ENCODE measurements at places on chromosomes 16 and 17.

DNA sequence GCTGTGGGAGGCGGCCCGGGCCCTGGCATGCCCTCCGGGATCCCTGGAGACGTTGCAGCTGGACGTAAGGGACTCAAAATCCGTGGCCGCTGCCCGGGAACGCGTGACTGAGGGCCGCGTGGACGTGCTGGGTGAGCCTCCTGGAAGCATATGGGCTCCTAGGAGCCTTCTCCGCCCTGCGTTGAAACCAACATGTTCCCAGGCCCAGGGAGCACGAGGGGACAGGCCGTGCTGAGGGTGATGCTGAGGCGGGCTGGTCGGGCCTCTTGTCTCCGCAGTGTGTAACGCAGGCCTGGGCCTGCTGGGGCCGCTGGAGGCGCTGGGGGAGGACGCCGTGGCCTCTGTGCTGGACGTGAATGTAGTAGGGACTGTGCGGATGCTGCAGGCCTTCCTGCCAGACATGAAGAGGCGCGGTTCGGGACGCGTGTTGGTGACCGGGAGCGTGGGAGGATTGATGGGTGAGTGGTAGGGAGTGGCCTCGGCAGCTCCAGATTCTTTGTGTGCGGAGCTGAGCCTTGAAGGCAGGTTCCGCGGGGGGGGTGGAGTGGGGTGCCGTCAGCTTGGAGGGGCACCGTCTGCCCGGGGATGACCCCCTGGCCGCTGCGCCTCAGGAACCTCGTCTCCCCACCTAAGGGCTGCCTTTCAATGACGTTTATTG, 567 bp downstream of the HSD17B1 start:
- DNase-seq: no peak

GRCh38 chr17:61387011-61387410, 12.6 kb upstream of the TBX2 start:
- DNase-seq: no peak

DNA sequence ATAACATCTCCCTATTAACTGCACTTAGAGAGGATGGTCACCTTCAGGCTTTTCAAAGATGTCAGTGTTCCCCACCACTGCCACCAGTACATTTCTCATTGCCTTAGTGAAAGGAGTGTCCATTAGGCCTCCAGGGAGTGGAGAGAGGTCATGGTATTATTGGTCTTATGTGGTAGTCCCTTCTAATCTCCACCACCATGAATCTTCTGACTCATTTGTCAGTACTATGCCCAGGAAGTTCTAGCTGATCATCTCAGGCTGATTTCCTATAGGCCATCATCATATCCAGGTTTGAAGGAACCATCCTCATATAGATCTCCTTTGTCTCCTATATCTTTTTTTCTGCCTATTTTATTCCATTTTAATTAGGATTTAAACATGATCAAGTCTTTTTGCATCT, 221.5 kb downstream of the CYB561 start:
- no peak for DNase-seq

- DNase-seq: no peak
Measured at GRCh38 chr17:69064001-69064400, 3.3 kb upstream of the ABCA9 start.

DNA sequence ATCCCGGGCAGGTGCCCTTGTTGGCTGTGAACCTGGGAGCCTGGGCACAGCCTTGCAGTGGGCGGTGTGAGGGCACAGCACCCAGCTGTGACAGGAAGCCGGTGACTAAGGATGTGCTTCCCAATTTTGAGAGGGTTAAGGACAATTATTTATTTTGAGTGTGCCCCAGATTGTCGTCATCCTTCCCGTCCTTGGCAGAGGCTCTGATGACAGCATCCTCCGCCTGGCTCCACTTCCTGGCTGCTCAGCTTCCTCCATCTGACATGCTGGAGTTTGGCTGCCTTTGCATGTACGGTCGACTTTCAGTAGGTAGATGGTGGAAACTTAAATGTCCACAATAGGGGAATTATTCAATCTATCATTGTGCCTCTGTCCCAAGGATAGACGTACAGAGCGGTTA, 282.4 kb upstream of the EEF2KMT start:
- DNase-seq: no peak

- no peak for DNase-seq
Measured at GRCh38 chr17:81902653-81903414, 796 bp downstream of the NPB start.

DNA sequence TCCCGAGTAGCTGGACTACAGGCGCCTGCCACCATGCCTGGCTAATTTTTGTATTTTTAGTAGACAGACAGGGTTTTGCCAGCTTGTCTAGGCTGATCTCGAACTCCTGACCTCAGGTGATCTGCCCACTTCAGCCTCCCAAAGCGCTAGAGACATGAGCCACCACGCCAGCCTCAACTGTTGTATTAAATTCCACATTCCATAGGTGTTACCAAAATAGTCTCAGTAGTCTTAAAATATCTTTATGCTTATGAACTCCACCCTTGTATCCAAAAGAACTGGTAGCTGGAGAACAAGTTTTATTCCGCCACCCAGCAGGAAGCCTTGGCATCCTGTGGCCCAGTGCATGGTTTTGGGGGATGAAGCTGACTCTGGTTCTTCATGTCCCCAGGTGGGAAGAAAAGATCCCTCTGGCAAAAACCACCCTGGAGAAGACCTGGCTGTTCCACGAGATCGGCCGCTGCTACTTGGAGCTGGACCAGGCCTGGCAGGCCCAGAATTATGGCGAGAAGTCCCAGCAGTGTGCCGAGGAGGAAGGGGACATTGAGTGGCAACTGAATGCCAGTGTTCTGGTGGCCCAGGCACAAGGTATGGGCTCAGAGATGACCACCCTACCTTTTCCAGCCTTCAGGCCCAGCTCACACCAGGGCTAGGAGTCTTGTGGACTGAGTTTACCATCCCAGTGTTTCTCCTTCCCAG, 17.7 kb upstream of the CNP start:
- DNase-seq: no peak

- peak; percentile 57 for DNase-seq
Measured at GRCh38 chr17:48429638-48430586, at the start of gene SKAP1. TSS of gene SKAP1 (minus strand) at chr17:48430214.

GRCh38 chr16:2490190-2491105, 15.5 kb downstream of the TBC1D24 start:
- DNase-seq: no peak

DNA sequence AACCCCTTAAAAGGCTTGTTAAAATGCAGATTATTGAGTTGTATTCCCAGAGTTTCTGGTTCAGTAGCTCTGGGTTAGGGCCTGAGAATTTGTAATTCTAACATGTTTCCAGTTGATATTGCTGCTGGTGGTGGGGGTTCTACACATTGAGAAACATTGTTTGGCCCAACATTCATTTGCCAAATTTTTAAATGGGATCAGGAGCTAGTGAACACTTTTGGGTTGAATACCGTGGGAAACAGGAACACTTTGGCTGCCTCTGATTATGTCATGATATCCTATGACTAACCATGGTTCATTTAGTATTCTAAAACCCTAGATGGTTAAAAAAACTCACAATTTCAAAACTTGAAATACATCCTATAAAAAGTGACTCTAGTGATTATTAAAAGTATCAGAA, 89.3 kb downstream of the RPGRIP1L start:
- no peak for DNase-seq

GRCh38 chr16:85856585-85856984, 42.4 kb upstream of the IRF8 start:
- no peak for DNase-seq

GRCh38 chr17:78667741-78668640, 90.8 kb upstream of the DNAH17 start:
- peak; percentile 26 for DNase-seq

DNA sequence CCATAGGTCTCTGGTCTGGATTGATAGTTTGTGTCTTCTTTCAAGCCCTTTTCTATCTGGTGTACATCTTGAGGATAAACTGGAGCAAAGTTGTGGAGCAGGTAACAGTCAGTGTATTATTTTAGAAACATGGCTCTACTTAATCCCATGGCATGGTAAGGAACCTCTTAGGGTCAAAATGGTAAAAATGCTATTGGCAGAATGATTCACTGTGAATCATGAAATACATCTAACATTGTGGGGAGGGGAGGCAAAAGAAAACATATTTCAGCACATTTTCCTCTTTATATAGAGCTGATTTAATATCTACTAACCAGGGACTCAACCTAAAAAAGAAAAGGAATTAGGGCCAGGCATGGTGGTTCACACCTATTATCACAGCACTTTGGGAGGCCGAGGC, 17.9 kb upstream of the ALDH3A2 start:
- no peak for DNase-seq

DNA sequence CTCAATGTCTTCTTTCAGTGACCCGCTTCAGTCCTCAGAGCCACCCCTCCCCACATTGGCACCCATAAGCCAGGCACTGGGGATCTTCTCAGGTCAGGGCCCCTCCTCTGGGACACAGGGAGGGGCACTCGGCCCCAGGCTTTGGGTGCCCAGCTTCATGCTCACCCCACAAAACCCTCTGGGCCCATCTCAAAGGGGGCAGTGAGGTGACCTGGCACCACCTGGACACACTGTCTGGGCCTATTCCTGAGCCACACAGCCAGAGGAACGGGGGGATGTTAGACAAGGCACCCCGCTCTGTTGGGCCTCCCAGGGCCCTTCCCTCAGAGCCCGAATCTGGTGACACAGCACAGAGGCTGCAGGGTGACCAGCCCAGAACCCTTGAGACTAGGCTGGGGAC, 36.1 kb downstream of the TNFRSF13B start:
- no peak for DNase-seq

DNA sequence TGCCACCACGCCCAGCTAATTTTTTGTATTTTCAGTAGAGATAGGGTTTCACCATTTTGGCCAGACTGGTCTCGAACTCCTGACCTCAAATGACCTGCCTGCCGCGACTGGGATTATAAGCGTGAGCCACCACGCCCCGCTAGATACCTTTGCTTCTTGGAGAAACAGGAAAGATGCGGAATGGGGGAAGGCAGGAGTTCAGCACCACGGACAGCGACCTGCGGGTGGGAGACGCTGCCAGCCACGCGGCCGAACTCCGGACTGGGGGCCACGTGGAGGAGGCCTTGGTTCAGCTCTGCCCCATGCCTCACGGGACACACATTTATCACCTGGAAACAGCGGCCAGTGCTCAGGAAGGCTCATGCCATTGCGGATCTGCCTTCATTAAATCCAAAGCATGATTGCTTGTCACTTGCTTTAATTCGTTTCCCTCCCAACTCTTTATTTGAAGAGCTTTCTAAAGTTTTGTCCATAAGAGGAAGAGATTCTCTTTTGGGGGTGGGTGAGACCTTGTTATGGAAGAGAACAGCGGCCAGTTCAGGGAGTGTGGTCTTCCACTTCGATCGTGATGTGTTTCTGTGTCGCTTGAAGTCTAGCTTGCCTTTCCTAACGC, 219.9 kb downstream of the ENGASE start:
- DNase-seq: no peak

DNA sequence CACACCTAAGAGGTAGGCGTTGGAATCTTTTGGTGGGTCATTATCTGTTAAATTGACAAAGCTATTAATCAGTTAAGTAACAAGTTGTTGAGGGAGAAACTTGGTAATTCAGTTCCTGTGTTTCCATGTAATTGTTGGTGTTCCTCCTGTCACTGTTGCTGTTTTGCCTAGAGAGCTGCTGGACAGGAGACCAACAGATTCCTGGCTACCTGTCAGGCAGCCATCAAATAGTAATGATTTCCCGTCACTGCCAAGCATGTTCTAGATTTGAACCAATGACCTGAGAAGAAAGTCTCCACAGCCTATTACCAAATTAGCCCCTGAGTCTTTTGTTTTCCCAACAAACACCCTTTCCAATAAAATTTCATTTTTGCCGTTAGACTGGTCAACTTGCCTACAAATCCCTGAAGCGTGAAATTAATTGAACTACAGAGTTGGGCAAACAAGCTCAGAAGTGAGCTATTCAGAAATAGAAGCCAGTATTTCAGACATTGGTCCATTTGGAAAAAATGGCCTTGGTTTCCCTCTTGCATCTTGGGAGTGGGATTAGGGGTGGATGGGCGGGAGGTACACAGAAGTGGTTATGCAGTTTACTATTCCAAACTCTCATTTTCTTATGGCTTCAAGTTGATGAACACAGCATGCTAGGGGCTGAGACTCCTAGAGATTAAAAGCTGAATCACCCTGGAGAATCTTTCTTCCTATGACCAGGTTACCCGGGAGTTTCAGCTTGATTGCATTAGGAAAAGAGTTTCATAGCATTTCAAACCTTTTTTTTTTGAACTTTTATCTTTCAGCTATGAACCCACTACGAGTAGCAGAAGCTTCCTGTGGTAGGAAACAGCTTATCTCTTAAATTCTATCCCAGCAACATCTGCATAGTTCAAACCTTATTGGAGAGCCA, 262.8 kb upstream of the MAF start:
- DNase-seq: no peak

GRCh38 chr17:32958418-32958817, 30.5 kb downstream of the TMEM98 start:
- no peak for DNase-seq

DNA sequence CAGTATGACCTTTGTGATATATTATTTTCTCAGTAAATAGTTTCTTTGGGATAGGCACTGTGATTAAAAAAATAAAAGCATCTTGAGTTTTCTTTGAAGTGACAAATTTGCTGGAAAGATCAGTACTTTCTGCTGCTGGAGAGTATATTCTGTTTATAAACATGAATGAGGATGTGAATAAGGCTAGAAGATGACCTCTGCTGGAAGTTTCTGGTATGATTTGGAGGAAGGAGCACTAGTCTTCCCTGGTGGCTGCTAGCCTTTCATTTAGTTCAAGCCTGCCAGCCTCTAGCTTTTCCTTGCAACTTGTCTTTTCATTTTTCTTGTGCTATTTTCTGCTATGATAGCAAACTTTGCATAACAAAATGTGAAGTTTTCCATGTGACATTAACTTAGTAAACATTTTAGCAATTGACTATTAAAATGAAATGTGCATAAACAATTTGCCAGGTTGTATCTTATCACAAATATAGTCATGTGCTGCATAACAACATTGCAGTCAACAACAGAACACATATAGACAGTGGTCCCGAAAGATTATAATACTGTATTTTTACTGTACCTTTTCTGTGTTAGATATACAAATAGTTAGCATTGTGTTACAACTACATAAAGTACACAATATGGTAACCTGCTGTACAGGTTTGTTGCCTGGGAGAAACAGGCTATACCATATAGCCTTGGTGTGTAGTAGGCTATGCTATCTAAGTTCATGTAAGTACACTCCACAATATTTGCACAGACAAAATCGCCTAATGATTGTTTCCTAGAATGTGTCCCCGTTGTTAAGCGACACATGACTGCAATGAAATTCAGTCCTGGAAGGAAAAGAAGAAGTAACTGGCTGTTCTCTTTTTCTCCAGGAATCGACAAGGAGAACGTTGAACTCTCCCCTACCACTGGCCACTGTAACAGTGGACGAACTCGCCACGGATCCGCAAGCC, 18.1 kb upstream of the RAB11FIP4 start:
- peak; percentile 67 for DNase-seq

- DNase-seq: no peak
Measured at GRCh38 chr16:1101133-1101532, 5.1 kb upstream of the C1QTNF8 start.

- DNase-seq: no peak
Measured at GRCh38 chr17:3475251-3475685, 529 bp upstream of the ASPA start.

GRCh38 chr16:35188288-35189155, 1729.1 kb downstream of the TP53TG3F start:
- no peak for DNase-seq

GRCh38 chr17:17837380-17837821, 615 bp upstream of the SREBF1 start:
- no peak for DNase-seq

- no peak for DNase-seq
Measured at GRCh38 chr16:65066651-65067050, 55.2 kb downstream of the CDH11 start.

- no peak for DNase-seq
Measured at GRCh38 chr17:41437769-41438168, 3.0 kb downstream of the KRT38 start.

GRCh38 chr16:77789085-77790008, 983 bp downstream of the VAT1L start:
- no peak for DNase-seq

GRCh38 chr16:88599825-88600538, 29.8 kb downstream of the ZC3H18 start:
- DNase-seq: no peak

All from D341Med (cell line).